CD4-positive, alpha-beta T cell treated with Interleukin-15 for 1 hour (primary cell): ENCODE measurements at places on chromosomes 1 and 21.

DNA sequence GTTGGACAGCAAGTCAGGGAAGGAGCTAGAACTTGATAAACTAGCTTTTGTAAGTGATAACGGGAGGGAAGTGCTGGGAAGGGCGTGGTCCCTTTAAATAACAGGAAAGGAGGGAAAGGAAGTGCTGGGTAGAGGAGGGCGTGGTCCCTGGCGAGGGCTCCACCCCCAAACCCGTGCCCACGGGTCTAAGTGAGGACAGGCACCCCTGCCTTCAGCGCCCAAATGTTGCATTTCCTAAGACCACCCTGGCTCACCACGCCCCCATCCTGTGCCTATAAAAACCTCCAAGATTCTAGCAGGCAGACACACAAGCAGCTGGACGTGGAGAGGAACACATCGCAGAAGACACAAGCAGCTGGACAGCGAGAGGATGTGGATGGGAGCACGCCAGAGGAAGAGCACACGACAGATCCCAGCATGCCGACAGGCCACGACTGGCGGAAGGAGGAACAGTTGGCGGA is 58.5 kb downstream of the PALMD start:
- no peak for DNase-seq

GRCh38 chr21:41979751-41980369 is 26.0 kb upstream of the C2CD2 start:
- no peak for DNase-seq

- peak; percentile 69 for DNase-seq
Observed at GRCh38 chr1:21261551-21262292, 28.5 kb downstream of the ECE1 start.

DNA sequence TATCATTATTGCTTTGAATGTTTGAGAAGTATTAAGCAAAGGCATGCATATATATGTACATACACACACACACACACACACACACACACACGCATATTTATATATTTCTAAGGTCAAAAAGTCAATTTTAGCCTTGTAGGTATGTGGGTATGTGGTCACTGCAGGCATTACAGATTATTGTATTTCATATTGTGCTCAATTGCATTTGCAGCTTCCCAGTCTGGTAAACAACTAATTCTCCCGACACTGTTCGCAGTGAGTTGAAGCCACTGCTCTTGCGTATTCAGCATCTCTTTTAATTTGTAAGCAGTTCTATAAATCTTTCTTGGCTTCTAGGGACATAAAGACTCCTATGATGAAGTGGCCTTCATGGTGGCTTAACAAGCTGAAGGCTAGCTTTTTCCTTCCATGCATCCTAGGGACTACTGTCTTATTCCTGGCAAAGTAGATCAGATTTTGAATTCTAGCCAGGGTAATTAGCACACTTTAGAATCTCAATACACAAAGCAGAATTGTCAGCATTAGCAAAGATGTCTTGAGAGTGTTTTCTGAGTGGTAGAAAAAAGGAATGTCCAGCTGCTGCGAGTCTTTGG is 368.6 kb upstream of the NEGR1 start:
- no peak for DNase-seq

DNA sequence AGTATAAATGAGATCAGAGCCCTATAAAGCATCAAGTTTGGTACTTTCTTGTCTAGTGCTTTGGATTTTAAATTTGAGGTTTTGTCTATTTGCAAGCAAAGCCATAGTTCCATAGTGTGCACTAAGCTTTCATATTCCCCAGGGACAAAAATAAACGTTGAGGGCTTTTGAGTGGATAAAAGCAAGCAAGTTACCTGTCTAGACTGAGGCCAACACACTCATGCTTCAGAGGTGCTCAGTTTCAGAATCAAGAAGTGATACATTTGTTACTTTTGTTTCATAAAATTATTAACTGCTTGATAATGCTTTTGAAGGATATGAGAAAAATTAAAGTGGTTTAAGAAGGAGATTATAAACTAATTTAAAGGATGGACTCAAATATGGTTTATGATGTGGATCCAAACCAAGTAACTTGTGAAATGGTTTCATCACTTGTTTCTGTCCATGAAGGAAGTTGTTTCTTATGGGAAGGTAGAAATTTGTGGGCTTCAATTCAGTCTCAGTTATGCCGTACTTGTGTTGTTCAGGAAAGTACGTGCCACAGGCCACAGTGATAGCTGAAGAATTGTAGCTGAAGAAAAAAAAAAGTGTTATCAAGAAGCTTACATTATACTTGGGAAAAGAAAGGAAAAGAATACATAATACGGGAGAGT is 71.2 kb downstream of the CHRM3 start:
- no peak for DNase-seq

GRCh38 chr1:44260792-44261170 is 47.5 kb downstream of the DMAP1 start:
- DNase-seq: no peak

DNA sequence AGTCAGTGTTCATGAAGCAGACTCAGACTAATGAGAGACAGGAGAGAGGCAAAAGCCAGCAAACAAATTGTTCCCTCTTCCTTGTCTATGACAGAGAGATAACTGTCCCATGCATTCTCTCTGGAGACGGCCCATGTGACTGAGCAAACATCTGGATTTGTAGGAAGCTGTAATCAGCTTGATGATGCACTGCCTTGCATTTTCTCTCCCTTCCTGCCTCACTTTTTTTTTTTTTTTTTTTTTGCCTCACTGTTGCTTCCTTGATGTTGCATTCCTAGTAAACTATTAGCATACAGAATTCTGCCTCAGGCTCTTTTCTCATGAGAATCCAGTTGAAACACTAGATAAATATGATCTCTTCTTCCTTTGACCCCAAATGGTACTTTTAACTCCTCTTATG is 134.5 kb downstream of the HHIPL2 start:
- no peak for DNase-seq

GRCh38 chr1:115748401-115749150 is 19.9 kb downstream of the CASQ2 start:
- DNase-seq: no peak

- no peak for DNase-seq
Observed at GRCh38 chr1:68379085-68379478, 70.7 kb downstream of the RPE65 start.

DNA sequence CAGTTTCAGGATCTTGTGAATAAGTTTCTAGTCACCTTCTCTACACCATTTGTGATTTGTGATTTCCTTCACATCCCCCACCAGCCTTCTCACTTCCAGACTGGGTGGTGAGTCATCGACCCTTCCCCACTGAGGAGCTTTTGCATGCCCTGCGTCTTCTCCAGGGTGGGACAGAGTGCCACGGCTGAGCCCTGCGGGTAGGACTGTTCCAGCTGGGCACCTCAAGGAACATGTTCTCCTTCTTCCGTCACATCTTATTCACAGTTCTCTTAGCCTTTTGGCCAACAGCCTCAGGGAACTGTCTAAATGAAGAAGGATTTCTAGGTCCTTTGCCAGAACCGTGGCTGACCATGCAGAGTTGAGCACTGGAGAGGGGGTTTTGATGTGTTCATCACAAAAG is 116.5 kb downstream of the TMEM53 start:
- DNase-seq: no peak

DNA sequence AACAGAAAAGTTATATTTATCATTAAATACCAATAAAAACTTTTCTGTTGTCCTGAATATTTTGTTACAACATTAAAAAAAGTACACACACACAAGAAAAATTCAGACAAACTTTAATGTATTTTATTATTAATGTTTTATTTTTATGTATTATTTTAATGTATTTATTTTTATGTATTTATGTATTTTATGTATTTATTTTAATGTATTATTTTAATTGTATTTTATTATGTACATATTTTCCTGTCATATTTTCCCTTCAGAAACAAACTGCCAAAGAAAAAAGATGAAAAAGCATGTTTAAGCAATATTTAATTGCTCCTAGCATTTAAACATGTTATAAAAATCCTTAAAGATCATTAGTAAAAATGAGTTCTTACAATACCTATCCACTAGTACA is 222.1 kb downstream of the RERE start:
- DNase-seq: no peak

- DNase-seq: no peak
Observed at GRCh38 chr1:117581391-117581943, 24.4 kb upstream of the TENT5C start.

DNA sequence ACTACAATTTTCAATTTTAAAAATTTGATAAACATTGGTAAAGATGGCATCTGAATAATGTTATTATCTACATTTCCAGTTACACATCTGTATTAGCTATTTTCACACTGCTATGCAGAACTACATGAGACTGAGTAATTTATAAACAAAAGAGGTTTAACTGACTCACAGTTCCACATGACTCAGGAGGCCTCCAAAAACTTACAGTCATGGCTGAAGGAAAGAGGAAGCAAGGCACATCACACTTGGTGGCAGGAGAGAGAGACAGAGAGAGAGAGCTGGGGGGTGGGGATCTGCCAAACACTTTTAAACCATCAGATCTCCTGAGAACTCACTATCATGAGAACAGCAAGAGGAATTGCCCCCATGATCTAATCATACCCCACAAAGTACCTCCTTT is 850.0 kb downstream of the LTN1 start:
- DNase-seq: peak; percentile 34

DNA sequence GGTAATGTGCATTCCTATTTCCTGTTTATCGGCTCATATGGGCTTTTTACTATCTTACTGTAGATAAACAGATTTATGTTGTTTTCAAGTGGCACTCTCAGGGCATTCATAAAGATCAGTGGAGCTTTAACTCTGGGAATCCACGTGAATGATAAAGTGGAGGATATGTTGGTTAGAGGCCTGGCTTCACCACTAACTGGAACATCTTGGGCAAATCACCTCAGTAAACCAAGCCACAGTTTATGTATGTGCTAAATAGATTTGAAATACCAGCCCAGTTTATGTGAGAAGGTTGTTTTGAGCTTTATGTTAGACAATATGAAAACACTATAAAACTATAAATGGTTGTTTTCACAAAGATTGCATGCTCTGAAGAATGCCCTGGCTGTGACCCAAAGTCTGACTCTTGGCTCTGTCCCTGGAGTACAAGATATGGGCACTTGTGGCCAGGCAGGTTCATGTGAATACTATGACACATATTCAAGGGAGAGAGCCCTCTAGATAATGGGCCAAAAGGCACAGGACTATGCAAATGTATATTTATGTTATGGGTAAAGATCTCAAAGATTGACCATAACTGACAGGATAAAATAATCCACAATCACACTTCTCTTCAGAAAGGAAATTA is 36.7 kb downstream of the FAM163A start:
- no peak for DNase-seq

- DNase-seq: no peak
Observed at GRCh38 chr1:238562341-238562740, 671.6 kb upstream of the ZP4 start.

DNA sequence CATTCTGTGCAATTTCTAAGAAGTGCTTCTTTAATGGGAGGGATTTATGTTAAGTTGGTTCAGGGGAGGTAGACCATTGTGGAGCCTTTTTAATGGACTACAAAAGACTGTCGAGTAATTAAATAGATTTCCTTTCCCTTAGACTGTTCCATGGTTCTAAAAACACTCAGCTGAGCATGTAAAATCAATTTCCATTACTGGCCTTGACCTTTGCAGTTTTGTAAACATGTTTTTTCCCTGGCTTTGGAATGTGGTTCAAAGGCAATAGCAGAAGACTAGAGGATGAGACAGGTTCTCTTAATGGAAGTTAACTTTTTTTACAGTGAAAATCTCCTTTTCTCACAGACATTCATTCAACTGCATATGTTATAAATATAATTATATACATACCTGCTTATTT is 37.6 kb upstream of the BTG3 start:
- no peak for DNase-seq

GRCh38 chr1:221182791-221183533 is 303.7 kb downstream of the HLX start:
- DNase-seq: peak; percentile 45

- DNase-seq: peak; percentile 75
Observed at GRCh38 chr1:185559684-185560331, 174.4 kb upstream of the HMCN1 start.

GRCh38 chr1:171468120-171468750 is 17.1 kb upstream of the PRRC2C start:
- no peak for DNase-seq

DNA sequence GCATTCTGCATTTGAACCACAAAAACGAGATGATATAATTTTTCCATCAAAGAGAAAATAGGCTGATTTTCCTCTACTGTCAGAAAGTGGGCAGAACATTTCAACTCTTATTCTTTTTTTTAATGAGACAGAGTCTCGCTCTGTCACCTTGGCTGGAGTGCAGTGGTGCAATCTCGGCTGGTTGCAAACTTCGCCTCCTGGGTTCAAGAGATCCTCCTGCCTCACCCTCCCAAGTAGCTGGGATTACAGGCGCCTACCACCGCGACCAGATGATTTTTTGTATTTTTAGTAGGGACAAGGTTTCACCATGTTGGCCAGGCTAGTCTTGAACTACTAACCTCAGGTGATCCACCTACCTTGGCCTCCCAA is 11.6 kb downstream of the DSTYK start:
- DNase-seq: no peak

GRCh38 chr1:232627645-232628334 is 2.1 kb downstream of the SIPA1L2 start:
- no peak for DNase-seq

DNA sequence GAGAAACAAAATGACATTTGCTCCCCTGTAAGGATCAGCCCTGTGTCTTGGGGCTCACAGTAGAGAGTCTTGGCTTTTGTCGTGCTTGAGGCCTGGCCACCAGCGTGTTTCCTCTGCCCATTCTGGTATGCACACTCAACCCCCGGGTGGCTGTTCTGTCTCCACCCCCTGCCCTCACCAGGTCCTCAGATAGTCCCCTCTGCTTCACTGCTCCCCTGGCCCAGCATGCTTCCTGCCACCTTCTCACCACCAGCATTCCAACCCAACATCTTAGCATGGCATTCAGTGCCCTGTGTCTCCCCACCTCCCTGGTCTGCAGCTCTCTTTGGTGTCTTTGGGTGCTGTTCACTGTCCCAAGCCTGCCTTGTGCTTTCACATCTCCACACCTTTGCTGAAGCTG is 16.2 kb downstream of the ZNF362 start:
- no peak for DNase-seq
